Esophagus squamous epithelium (tissue), 5 donors: ENCODE measurements at places on chromosomes 6 and 20.

DNA sequence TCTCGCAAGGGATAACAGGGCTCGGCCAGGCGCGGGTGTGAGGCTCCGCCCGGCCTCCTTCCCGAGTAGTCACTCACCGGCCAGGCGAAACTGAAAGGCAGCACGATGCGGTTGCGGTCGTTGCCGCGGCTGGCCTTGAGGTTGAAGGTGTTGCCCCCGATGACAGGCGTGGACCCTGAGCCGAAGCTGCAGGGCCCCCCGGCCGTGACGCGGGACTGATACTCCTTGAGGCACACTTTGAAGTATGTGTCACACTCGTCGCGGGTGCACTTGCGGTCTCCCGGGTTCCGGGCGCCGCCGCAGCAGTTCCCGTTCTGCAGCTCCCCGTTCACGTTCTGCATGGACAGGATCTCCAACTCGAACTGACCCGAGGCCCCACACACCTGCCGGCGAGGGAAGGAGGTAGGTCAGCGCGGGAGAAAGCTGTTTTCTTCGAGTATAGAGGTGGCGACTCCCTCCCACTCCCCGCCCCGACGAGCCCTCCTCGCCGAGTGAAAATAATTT, 1.1 kb downstream of the JAG1 start:
- no peak for DNase-seq

DNA sequence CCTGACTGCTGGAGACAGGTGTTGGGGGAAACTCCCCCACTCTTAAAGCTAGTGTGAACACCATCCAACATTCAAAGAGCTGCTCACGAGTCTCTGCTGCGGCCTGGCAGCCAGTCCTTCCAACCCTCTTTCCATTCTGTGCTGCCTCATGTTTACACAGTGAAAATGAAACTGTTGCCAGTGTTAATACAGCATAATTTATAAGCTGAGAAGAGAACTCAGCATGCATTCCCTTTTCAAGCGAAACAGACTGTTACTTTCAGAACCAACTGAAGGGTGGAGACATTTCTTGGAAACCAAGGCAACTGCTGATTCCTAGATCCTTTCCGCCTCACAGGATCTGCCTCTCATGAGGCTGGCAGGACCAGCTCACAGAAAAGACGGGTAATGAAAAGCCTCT, 533.8 kb upstream of the ID4 start:
- no peak for DNase-seq

DNA sequence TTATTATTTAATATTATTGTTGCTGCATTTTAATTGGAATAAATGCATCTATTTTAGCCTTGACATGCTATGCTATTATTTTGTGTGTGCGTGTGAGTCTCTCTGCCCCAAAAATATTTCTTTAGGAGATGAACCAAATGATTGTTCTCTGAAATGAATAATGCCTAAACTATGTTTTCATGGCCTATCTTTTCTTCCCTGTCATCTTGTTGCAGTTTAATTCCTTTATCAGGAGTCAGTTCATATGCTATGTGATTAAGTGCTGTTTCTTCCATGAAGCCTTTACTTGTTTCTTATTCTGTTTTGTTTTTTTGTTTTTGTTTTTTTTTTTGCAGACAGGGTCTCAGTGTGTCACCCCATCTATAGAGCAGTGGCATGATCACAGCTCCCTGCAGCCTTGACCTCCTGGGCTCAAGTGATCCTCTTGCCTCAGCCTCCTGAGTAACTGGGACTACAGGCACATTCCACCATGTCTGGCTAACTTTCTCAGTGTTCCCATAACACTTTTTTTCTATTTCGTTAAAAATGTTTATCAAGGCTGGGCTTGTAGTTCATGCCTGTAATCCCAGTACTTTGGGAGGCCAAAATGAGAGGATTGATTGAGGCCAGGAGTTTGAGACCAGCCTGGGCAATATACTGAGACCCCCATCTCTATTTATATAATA, 25.7 kb downstream of the TPX2 start:
- DNase-seq, result no peak

GRCh38 chr6:18388942-18389341, 1.8 kb downstream of the RNF144B start:
- DNase-seq, result no peak

- no peak for DNase-seq
Measured at GRCh38 chr6:154232013-154232910, 124.3 kb downstream of the IPCEF1 start.

DNA sequence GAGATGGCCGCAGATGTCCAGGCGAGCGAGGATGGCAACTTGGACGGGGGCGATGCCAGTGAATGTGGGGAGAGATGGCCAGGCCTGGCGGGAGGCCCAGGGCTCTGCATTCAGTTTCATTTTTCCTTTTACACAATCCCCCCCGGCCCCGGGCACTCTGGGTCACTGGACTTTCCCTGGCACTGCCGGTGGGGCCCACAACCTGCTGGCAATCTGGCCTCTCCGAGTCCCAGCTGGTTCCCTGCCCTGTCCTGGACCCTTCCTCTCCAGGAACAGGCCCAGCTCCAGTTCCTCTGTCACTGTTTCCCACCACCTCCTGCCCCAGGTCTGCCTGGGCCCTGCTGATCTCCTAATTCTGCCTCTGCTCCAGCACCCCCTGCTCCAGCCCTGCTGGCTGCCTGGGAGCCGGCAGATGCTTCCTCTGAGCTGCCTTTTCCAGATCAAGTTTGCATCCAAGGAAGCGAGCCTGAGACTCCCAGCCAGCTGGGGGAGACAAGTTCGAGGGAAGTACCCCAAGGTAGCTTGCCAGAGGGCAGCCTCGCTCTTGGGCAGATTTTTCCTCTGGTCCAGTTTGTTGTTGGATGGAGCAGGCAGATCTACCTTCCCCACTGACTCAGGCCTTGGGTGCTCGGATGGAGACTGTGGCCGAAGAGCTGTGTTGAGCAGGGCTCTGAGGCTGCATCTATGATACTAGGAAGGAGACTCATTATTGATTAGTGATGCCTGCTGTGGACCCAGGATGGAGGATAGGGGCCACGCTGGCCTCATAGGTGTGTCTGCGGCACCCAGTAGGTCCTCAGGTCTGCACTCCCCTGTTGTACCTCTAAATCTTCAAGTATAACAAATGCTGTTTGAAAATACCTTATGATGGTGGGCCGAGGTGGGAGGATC, 83.2 kb downstream of the CEBPB start:
- no peak for DNase-seq

- no peak for DNase-seq
Measured at GRCh38 chr20:20959031-20959755, 147.0 kb downstream of the LINC00237 start.

DNA sequence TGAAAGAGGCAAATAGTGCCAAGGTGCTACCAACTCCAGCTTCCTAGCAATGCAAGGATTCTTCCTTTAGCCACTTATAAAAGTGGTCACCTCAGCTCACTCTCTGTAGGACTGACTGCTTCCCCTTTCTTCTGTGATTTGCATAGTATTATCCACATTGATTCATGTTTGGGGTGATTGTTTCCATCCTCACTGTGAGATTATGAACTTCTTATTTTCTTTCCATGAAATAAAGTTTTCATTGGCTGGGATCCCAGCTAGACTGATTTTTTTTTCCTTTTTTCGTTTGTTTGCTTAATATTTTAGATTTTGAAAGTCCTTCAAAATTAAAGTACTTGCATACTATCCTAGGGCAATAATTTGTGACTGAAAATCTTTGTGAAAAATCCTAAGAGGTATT, 50.5 kb downstream of the EYA4 start:
- DNase-seq, result no peak

DNA sequence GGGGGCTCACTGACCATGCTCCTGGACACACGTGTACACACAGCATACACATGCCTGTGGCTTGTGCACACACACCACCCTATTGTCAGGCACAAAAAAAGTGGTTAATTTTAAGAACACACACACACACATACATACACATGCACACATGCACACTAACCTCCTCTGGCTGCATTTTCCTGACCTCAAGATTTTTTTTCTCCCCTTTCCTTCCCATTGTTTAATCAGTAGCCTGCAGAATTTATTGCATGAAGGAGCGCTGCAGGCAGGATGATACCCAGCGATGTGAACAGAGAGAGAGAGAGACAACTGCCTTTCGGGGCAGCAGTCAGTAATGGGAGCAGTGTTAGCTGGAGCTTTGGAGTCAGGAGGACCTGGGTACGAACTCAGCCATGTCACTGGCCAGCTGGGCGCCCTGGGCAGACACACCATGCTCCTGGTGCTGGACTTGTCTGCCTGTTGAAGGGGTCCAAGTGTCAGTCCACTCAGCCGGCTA, 990 bp upstream of the TRAF3IP2 start:
- DNase-seq, result no peak

DNA sequence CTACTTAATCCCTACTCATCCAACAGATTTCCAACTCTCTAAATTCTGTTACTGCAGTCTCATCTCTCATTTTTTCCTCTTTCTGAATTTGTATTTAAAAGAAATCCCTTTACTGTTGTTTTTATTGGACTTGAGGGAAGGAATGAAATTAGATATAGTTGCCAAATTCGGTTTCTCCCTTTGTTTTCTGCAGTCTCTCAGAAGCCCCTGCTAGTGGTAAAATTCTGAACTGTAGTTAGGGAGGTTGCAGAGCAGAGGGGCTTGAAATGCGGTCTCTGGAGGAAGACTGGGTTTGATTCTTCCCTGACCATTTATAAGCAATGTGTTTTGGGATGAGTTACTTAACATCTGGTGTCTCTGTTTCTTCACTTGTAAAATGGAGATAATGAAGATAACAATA, 106.3 kb upstream of the TBX18 start:
- no peak for DNase-seq

DNA sequence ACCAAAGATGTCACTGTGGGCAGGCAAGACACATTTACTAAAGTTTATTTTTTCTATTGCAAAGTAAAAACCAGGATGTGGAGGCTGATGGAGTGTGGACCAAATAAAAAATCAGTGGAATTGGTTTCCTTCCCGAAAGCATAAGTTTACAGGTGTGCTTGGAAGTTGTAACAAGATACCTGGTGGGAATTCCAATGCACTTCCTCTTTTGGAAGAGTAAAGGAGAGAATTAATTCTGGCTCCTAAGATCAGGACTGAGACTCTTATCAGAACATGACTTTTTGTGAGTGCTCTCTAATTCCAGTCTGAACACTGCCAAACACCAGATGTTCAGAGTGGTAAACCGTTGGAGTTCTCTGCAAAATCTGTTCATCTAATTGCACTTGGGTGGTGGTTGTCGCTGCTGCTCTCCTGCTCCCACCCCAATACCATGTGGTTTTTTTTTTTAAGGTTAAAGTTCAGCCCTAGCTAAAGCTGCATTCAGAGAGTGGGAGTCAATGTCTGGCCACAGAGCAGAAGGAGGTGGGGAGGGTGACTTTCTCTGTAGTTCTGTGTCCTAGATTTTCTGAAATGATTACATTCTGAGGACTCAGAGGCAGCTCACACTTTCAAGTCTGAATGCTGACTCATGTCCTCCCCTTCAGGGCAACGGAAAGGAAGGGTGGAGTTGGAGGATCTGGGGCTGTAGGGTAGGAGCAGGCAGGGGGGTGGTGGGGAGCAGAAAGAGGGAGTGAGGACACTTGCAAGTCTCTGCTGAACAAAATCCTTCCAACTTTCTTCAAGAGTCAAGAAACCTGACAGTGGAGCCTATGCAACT, 275.8 kb upstream of the PRDM1 start:
- no peak for DNase-seq

DNA sequence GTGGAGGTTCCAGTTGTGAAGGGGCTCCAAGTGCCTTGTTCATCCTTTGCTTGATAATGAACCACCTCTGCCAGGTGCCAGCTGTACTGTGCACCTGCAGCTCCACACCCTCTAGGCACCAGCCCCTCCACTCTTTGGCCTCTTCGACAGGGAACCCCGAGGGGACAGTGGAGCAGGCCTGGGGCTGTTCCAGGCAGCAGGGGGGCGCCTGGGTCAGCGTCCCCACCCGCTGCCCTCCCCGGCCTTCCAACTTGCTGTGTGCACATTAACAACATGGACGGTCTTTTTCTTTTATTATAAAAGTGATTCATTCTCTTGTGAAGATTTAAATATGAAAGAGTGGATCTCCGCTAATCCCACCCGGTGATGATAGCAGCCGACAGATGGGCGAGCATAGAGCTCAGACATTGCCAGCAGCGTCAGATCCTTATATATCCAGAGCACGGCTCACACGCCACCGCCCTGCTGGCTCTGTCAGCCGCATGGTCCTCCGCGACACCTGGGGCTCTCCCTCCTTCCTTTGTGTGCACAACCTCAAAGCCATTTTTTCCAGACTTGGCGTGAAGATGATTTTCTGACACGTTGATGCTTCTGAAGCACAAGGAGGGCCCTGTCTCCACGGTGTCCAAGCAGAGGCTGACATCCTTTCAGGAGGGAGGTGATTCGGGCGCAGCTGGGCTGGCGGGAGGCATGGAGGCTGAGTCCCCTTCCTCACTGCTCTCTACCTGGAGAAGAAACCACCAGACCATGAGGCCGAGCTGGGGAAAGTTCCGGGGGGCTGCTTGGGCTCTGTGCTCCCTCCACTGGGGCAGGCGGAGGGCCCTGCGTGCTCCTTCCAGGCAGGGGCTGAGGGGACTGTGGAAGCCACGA, 22.2 kb upstream of the MRGBP start:
- DNase-seq, result no peak

GRCh38 chr6:23412770-23413169, 713.2 kb upstream of the NRSN1 start:
- DNase-seq, result no peak

DNA sequence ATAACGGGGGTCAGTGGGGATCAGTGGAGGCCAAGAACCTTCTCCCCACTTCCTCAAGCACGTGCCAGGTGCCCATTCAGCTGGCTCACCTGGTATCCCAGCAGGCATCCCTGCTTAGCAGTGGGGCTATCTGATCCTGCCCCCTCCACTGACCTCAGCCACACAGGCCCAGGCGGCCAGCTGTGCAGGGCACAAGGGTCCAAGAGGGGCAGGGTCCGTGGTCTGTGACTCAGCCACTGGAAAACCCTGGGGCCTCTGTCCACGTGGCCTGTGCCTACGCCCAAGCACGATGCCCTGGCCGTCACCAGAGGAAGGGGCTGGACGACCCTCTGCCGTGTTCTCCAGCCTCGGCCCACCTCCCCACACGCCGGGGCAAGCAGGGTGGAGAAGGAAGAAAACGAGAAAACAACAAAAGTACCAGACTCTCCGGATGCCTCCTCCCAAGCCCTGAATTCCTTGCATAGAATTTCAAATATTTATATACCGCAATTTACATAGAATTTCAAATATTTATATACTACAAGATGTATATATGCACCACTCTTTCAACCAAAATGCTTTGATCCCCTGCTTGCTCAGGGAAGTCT, 12.1 kb downstream of the PXDC1 start:
- no peak for DNase-seq

- DNase-seq, result no peak
Measured at GRCh38 chr6:21279619-21280018, 313.9 kb upstream of the SOX4 start.

DNA sequence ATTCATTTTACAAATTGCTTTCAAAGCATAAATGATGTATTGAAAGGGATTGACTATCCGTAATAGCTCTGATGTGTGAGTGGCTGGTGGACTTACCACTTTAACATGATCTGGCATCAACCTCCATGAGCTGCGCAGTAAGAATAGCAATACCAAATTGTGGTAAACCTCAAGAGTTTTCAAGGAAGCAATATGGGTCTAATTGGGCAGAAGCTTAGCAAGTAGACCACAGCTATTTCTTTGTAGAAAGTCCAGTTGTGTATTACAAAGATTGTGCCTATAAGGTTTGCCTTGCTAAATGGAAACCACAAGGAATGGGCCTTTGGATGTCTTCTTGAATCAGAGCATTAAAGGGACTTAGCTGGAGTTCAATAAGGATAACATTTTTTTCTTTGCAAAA, 736.6 kb downstream of the KIF16B start:
- DNase-seq, result no peak

GRCh38 chr6:73691512-73691911, 4.5 kb upstream of the CD109 start:
- DNase-seq, result no peak
